ENCODE measurements at places on chromosomes 2 and 18.
A peak's percentile ranks its signal among the peaks of the same experiment; 100 is the strongest.

GRCh38 chr2:39875182-39875913, 96.3 kb upstream of the THUMPD2 start:
- DNase-seq, result no peak

GRCh38 chr18:23861805-23862470, 152.6 kb upstream of the TTC39C start:
- DNase-seq, result no peak

GRCh38 chr2:17752892-17753802, 463 bp downstream of the SMC6 start:
- DNase-seq, result no peak

DNA sequence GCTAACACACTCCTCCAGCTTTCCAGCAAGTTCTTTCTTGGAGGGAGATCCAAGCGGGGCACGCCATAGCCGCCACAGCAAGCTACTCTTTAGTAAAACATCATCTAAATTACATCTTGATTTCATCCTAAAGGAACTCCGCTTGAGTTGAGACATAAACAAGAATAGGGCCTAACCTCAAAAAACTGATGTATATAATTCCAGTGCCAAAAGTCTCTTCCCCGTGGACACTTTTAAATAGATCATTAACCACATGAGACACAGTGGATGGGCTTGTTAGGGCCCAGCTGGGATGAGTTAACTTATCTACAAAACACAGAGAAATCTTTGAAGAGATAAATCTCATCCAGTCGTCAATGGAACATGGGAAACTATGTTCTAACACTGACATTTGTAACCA, 20.8 kb upstream of the MLPH start:
- no peak for DNase-seq

- peak; percentile 49 for DNase-seq
These were observed 57.6 kb downstream of the VAPA start for GRCh38 chr18:9971313-9971920.

- DNase-seq, result no peak
These were observed 89.2 kb downstream of the ZNF516 start for GRCh38 chr18:76405681-76406356.

DNA sequence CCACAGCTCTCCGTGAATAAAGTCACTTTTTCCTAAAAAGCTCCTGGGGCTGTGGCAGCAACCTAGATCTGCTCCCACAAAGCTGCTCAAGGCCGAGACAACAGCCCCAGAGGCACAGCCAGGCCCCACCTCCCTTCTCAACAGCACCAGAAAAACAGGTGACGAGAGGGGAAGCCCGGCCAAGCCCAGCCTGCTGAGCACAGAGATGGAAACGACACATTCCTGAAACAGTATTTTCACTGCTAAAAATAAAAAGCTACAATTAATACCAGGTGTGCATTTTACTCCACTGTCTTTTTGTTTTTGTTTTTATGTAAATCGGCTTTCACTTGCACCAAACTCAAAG, 199.3 kb downstream of the HDAC4 start:
- DNase-seq, result no peak

- DNase-seq, result peak; percentile 23
These were observed 110.5 kb downstream of the TCF4 start for GRCh38 chr18:55477499-55477859.

- DNase-seq, result no peak
These were observed 349.2 kb downstream of the INSIG2 start for GRCh38 chr2:118437501-118437900.

GRCh38 chr18:35097195-35097594, 56.0 kb downstream of the MAPRE2 start:
- no peak for DNase-seq

DNA sequence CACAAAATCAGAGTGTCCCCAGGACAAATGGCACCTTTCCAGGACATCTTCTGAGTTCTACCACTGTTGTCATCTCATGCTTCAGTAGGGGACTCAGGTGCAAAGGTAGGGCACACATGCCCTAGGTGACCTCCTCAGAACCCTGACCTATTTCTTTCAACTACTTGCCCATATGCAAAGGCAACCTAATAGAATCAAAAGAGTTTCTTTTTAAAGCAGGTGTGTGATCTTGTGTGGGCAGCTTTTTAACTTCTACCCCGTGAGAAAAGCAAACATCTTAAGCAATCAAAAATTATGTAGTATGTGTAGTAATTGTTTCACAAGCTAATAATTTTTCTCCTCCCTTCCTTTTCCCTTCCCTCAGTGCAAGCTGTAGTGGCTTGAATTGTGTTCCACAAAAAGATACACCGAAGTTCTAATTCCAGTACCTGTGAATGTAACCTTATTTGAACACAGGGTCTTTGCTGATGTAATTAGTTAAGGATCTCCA, 333.1 kb downstream of the RND3 start:
- no peak for DNase-seq

- DNase-seq, result no peak
These were observed 42.5 kb downstream of the PTPRM start for GRCh38 chr18:7609617-7610016.

- DNase-seq, result no peak
These were observed 660.7 kb upstream of the CNTNAP5 start for GRCh38 chr2:123364243-123364896.

DNA sequence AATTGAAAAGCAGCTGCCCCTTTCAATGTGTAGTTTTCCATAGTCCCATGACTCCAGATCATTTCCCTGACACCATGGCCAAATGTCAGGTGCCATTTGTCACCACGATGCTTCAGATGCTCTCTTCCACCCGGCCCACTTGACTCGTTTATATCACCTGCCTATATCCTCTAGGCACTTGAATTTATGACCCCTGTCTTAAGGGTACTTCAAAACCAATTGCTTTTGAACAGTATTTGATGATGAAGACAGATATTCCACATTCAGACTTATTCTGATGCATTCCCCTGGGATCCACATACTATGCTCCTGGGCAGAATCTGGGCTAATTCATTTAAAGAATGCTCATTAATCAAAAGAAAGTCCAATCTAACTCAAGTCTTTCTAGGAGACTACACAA, 16.9 kb upstream of the RHBDD1 start:
- no peak for DNase-seq
